ENCODE measurements at places on chromosomes 12 and 14.

DNA sequence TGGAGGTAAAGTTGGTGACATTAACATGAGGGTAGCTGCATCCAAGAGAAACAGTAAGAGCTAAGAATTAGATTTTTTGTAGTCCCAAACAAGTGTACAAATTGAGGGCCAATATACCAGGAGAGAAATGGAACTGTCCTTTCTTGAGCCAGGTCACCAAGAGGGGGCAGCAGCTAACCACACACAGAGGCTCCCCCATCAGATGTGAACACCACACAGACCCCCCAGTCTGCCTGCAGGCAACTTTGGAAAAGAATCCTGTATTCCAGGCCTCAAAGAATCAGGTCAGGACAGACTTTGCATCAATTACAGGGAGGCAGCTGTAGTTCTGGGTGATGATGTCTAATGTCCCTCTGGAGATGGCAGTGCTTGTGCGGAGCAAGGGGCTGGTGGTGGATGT is 77.9 kb downstream of the SPTB start:
- DNase-seq = no peak

DNA sequence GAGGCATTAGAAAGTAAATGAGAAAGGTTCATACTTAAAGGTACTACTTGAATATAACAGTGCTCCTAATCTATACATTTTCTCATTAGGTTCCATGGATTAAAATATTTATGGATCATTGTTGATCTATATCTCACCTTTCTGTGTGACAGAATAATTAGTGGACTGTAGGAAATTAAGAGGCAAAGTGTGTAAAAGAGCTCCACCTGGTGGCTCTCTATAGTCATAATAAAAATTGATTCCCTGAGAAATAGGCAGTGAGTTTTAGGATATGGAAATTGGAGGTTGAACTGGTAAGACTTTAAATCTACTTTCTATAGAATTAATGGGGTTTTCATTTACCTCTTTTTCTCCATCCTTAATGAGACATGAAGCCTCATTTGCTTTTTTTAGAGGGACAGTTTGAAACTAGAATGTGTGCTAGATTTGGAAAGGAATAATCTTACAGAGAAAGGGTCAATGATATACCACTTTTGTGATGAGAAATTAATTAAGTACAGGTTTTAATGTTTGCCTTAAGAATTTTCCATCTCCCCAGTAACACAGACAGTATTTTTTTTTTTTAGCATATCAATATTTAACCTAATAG is 11.8 kb upstream of the DERA start:
- DNase-seq = no peak

DNA sequence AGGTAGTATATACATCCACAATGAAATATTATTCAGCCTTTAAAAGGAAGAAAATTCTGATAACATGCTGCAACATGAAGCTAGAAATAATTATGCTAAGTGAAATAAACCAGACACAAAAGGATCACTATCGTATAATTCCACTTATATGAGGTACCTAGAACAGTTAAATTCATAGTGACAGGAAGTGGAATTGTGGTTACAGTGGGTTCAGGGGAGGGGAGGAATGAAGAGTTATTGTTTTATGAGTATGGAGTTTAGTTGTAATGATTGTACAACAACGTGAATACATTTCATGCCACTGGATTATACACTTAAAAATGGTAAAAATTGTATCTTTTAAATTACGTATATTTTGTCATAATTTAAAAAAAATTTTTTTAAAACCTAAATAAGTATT is 21.0 kb downstream of the EEA1 start:
- DNase-seq = no peak

DNA sequence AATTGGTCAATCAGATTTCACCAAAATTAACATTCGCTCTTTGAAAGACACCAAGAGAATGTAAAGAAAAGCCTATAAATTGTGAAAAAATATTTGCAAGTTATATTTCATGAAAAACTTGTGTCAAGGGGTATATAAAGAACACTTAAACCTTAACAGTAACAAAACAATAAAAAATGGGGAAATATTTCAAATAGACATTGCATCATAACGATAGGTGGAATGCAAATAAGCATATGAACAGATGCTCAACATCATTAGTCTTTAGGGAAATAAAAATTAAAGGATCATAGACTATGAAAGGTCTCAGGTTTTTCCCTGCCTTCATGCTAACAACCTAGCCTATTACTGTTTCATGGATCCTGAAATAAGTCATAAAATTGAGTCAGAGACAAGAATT is 64.3 kb downstream of the COCH start:
- DNase-seq = no peak

DNA sequence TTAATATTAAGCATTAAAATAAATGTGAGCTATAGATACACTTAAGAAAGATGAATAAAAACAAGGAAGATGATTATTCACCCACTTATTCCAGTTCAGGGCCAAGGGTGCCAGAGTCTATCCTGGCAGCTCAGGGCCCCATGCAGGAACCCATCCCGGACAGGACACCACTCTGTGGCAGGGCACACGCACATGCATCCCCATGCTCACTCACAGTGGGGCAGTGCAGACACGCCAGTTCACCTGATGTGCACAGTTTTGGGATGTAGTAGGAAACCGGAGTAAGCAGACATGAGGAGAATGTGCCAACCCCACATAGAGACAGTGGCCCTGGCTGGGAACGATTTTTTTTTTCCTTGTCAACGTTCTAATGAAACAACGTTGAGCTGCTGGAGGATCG is 47.2 kb downstream of the DICER1 start:
- no peak for DNase-seq

DNA sequence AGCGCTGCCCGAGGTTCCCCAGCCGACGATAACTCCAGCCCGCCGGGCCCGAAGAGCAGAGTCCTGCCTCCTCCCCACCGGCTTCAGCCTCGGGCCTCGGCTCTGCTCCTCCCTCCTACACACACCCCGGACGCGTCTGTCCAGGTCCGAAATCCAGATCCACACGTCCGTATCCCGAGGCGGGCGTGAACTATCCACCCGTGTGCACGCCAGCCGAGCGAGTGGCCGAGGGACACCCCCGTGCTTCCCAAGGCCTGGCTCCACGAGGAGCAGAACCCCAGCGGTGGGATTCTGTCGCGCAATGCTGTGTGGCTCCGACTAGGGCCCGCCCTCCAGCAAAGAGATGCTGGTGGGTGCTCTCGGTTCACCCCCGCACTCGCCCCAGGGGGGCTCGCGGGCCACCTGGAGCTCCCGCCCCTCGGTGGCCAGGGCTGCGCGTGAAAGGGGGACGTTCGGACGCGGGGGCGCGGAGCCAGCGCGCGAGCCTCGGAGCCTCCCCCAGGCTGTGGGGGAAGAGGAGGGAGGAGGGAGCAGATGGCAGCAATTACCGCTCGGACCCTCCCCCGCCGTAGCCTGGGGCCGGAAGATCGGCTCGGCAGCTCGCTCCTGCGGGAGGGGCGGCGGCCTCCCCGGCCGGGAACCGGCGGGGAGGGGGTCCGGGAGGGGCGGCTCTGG is 18.9 kb upstream of the ANKRD33 start:
- no peak for DNase-seq

DNA sequence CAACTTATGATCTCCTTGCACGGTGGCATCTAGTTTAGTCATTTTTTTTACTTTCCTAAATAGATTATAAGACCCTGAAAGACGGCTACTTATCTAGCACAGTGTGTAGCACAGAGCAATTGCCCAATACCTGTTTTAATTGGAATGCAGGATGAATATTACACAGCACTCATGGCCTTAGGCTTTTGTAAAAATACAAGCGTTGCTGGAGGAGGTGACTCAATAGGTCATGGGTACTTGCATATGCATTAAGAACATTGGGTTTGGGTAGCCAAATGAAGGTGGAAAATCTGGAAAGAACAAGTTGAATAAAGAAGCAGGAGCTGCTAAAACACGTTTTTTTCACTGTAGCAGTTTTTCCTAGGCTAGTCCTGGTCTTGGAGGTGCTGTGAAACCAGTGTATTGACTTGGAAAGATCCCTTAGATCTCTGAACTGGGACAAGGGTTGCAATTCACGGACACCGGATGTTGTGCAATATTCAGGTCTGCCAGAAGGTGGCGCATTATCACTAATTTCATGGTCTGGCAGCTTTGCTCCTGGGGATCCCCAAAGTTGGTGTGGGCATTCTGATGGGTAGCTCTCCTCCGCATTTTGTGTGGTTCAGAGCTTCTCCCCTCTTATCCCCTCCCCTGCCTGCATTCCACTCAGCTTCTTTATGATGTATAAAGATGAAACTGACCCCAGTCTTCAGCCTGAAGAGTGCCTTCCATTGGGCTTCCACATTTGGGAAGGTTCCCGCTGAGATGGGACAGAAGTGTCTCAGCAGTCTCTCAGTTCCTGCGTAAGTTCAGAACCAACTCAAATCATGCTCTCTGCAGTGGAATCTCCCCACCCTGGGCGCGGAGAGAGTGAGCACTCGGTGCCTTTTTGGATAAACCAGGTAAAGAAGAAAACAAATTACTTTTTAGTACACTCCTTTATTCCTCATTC is 278.3 kb downstream of the NRXN3 start:
- no peak for DNase-seq

- DNase-seq = no peak
Measured at GRCh38 chr14:104678901-104679705, 10.3 kb upstream of the INF2 start.

- DNase-seq = no peak
Measured at GRCh38 chr12:85920324-85920947, 46.3 kb downstream of the NTS start.

DNA sequence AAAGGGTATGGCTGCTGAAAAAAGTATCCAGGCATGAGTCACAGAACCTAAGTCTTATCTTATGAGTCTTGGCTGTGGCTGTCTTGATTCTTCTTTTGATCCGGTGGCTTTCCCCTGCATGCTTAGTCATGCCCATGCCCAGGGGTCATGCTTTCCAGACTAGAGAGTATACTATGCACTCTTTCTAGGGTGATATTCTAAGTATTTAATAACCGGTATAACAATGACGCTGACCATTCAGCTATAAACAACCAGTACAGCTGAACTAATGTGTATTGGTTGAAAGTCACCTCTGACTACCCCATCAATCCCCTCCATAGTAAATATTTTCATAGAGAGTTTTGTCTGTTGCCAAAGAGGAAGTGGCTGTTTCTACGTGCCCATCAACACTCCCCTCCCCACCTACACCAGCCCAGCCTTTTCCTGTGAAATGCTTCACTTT is 34.7 kb upstream of the NRXN3 start:
- DNase-seq = no peak

DNA sequence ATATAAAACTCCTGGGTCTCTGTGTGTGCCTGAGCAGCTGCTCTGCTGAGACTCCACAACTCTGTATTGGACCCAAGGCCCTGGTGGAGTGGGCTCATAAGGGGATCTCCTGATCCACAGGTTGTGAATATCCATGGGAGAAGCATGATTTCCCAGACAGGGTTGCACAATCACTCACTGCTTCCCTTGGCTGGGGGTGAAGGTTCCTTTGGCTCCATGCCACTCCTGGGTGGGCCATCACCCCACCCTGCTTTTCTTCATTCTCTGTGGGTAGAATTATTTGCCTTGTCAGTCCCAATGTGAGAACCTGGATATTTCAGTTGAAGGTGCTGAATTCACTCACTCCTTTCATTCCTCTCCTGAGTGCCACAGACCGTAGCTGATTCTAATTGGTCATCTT is 205.2 kb upstream of the TMEM260 start:
- DNase-seq = no peak

GRCh38 chr14:99570544-99571302 is 33.3 kb downstream of the CCDC85C start:
- no peak for DNase-seq

DNA sequence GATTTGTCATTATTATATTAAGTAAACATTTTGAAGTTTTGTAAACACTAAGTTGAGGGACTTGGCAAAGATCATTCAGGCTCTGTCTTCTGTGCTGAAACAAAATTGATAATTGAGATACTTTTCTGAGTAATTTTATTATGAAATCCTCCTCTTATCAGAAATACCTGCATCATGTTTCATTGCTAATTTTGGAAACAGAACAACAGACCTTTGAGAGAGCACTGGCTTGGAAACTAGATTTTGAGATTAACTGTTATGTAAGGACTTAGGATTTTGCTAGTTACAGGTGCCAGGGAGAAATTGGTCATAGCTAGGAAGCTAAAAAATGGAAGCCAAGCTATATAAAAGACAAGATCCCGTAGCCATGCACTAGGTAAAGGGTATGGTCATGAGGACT is 201.7 kb upstream of the DCN start:
- DNase-seq = no peak

DNA sequence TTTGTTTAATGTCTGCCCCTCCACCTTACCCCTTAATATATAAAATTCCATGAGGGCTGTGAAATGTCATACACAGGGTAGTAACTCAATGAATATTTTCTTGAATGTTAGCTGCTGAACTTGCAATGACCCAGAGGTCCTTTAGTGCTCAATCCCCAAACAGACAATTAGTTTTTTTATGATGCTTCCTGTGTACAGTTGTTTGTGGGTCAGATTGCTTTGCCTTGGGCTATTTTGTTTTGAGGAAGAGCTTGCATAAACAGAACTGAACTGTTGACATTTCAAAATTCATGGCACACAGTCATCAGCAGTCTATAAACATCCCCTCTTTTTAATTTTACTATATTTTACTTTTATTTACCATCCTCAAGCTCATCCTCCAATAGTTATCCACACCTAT is 820.5 kb upstream of the SEL1L start:
- DNase-seq = no peak

DNA sequence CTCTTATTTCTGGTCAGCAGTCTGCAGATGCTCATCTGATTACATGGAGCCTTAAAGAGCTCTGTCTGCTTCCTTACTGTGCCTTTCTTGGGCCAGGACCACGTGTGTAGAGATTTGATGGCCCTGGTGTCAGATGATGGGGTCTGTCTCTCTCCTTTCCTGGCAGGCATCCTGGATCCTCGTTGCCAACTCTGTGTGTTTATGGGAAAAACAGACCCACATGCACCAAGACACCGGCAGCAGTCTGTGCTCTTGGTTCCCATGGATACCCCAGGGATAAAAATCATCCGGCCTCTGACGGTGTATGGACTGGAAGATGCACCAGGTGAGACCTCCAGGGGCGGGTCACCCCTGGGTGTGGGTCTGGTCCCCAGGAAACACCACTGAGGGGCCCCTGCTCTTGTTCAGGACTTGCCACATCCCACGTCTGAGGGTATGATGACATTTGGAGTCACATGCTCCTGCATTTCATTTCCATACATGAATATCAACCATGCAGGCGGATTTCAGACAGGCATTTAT is 18.5 kb upstream of the ALDH2 start:
- DNase-seq = no peak

DNA sequence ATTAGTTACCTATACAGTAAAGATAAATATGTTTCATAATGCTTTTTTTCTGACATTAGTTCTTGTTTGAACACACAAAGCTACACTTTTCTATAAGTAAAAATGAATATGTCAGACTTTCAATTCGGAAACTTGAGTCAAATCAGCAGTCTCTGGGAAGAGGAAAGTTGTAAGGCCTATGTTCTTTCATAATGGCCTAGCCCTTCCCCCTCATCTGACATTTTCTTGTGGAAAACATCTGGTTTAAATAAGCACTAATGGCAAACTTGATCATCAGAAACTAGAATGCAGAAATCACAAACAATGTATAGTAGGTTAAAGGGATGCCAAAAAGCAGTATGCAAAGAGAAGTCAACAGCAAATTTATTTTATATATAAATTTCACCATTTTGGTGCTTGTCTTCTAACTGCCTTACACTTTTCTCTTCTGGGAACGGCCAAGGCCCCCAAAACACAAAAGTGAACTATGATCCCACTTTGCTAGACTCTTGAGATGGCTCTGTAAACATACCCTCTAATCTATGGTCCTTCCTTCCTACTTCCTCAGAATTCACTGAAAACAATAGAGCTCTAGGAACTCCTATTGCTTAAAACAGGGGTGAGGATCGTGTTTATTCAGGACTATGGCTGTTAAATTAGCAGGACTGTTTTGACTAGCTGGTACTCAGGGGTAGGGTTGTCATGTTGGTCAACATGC is 444.1 kb downstream of the RAD51B start:
- DNase-seq = no peak
